ENCODE measurements at places on chromosomes 2 and 18.

DNA sequence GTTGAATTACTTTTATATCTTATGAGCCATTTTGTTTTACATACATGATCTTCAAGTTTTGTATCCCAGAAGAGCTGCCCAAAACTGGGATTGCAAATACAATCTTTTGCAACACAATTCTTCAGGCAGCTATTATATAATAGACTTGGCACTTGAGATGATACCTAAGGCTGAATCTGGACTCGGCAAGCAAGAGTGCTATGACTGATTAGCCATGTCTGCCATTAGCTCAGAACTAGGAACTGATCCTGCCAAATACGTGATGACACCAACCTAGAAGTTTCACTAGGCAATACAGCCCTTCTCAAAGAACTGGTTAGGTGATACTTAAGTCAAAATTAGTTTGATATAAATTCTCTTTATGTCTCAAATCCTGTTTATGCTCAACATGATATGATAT, 619.6 kb downstream of the CPS1 start:
- DNase-seq = no peak

GRCh38 chr18:5524660-5525059, 19.1 kb downstream of the EPB41L3 start:
- peak; percentile 28 for DNase-seq

DNA sequence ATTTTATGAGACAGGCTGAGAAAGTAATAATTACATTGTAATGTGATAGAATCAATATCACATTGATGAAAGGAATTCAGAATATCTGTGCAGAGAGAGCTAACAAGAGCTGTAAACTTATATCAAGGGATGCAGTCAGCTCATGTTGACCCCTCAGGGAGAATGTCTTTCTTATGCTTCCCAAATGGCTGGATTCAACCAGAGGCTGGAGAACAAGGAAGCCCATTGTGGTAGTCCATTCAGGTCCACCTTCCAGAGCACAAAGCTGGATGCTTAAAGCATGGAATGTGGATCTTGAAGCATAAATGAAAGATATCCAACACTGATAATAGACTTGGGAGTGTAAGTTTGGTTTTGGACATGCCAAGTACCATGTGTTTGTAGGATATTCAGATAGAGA, 220.0 kb downstream of the FIGN start:
- no peak for DNase-seq

GRCh38 chr2:31388736-31389135, 25.8 kb downstream of the XDH start:
- no peak for DNase-seq

- DNase-seq = no peak
Observed at GRCh38 chr2:142875010-142875409, 2.5 kb upstream of the KYNU start.

DNA sequence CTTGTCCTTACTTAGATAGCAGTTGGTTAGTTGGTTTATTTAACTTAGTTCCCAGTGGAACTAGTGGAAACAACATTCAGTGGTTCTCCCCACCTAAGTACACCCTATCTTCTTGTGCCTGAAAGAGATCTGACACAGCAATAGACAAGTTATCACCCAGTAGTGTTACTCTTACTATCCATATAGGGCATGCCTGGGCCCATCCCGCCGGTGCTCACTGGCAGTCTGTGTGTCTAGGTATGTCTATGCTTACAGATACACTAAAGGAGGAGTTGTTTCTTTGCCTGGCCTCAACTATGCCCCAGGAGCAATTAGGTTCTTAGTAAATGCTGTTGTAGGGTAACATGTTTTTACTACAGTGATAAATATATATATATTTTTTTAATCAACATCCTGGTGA, 12.0 kb upstream of the NRP2 start:
- no peak for DNase-seq

DNA sequence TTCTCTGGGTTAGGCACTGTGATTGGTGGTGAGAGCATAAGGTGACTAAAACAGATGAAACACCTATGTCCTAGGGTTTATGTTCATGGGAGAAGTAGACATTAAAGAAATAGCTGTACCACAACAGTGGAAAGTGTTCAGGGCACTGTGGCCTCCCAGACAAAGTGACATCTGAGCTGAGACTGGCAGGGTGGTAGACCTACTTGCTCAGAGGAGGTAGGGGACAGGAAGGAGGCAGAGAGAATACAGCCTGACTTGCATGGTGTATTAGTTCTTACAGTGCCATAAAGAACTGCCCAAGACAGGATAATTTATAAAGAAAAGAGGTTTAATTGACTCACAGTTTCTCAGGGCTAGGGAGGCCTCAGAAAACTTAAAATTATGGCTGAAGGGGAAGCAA, 82.6 kb downstream of the MAPRE2 start:
- DNase-seq = no peak

- no peak for DNase-seq
Observed at GRCh38 chr2:75199428-75200011, at the start of gene TACR1. TSS of gene TACR1 (minus strand) at chr2:75199520. CDS start at chr2:75198934, 586 bp downstream.

- no peak for DNase-seq
Observed at GRCh38 chr2:38217401-38218188, 141.6 kb upstream of the CYP1B1 start.

GRCh38 chr2:211766689-211767088, 771.9 kb downstream of the ERBB4 start:
- no peak for DNase-seq

GRCh38 chr2:211434773-211435172, 878.4 kb downstream of the CPS1 start:
- no peak for DNase-seq

DNA sequence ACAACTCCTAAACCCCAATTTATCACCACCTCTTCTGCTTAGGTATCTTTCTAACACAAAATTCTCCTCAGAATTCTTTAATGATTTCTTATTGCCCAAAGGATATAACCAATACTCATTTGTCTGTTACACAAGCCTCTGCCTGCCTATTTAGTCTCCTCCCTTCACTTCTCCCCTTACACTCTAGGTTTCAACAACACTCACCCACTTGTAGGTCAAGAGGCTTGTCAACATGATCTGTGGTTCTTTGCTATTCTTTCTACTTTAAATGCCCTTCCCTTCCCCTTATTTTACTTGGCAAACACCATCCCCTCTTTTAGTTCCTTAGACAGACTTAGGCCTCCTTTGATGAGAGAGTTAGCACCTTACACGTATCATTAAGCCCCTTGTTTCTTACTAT, 69.0 kb upstream of the C2orf15 start:
- DNase-seq = no peak

Measured in NCI-H2171 (cell line).